ENCODE measurements at places on chromosomes 4 and X. TPM values are rescaled to one million over a fixed set of nuclear protein-coding genes. Genes with fewer than 3 reads are reported as not detected.
A peak's percentile ranks its signal among the peaks of the same experiment; 100 is the strongest.

DNA sequence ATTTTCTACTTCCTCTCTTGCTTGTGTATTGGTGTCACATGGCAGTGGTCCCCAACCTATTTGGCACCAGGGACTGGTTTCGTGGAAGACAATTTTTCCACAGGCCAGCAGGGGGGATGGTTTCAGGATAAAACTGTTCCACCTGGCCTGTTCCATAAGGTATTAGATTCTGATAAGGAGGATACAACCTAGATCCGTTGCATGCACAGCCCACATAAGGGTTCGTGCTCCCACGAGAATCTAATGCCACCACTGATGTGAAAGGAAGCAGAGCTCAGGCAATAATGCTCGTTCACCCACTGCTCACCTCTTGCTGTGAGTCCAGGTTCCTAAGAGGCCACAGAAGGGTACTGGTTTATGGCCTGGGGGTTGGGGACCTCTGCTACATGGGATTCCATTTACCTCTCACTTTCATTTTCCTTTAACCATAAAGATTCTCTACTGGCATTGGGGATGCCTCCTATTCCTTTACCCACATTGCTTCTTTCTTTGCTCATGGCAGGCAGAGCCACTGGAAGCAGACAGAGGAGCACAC is 38.1 kb downstream of the SEC31A start:
- DNase-seq: no peak

GRCh38 chr4:54093324-54094240 is 6.4 kb upstream of the GSX2 start:
- peak; percentile 88 for DNase-seq

GRCh38 chrX:57422289-57422688 is 135.8 kb downstream of the FAAH2 start:
- DNase-seq: no peak

DNA sequence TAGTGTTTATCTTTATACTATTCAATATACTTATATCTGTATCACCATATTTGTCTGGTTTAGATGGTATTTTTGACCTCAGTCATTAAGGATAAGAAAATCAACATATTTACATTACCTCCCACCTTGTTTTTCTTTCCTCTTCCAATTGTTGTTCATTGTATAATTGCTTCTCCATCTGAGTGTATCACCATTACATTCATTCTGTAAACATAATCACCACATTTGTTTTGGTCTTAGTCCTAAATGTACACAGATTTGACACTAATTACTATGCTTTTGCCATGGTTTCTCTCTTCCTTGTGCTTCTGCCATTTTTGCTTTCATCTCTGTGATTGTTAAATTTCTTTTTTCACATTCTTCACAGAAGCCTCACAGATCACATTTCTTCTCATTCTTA is 12.7 kb downstream of the ARMCX6 start:
- no peak for DNase-seq

- no peak for DNase-seq
Measured at GRCh38 chr4:173436771-173437265, 37.9 kb upstream of the SCRG1 start.

GRCh38 chr4:24226023-24226422 is 336.2 kb upstream of the PPARGC1A start:
- no peak for DNase-seq

- DNase-seq: no peak
Measured at GRCh38 chrX:331151-331824, 12.7 kb upstream of the GTPBP6 start.

GRCh38 chr4:107629318-107629717 is 90.7 kb downstream of the PAPSS1 start:
- no peak for DNase-seq

GRCh38 chrX:153379971-153380581 is 21.1 kb downstream of the PNMA6E start:
- DNase-seq: no peak

GRCh38 chr4:101919373-101919977 is 128.9 kb downstream of the BANK1 start:
- no peak for DNase-seq

DNA sequence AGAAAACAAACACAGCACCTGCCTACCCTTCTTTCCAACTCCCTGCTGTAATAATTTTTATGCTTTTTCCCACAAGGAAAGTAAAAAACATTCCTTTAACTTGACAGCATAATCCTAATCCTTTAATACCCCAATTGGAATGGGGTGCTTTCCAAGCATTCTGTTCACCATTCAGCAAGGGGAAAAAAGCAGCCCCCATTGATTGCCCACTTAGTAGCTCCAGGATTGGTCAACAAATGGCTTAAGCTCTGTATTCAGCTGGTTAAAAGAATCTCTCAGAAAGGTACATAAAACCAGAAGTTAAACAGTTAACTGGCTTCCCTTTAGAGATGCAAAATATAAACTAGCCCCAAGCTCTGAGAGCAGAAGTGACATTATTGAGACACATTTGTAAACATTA is 194.8 kb upstream of the ATOH1 start:
- no peak for DNase-seq

GRCh38 chr4:79906303-79906702 is 166.7 kb downstream of the ANTXR2 start:
- DNase-seq: no peak

DNA sequence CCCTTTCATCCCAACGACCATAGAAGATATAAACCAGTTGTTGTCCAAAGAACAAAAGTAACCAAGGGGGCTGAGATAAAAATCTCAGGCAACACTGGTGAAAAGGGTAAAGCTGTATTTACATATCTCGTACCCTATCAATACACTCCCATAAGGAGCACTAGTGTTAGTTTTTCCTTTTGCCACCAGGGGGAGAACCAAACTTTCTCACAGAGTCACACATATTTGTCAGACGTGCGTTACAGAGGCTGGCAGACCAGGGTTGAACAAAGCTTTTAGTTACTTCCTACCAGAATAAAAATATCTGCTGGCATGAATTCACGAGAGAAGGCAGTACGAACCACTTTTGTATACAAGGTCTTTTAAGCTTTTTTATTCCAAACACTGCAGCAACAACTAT is 88.3 kb downstream of the AMELX start:
- DNase-seq: no peak

DNA sequence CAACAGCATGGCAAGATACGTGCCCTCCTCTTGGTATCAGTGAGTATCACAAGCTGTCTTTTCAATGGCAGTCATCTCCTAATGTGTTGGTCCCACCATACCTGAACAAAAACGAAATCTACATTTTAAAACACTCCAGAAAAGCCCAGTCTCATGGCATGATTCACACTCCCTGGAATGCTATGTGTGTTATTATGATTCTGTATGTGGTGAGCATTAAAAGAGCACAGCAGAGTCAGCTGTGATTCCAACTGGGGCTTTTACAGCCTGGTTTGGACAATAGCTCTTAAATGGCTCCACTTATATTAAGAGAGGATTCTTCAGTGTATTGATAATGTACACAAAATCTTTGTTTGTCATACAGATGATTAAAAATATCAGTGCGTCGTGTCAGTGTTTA is 274.1 kb upstream of the GK2 start:
- DNase-seq: no peak

DNA sequence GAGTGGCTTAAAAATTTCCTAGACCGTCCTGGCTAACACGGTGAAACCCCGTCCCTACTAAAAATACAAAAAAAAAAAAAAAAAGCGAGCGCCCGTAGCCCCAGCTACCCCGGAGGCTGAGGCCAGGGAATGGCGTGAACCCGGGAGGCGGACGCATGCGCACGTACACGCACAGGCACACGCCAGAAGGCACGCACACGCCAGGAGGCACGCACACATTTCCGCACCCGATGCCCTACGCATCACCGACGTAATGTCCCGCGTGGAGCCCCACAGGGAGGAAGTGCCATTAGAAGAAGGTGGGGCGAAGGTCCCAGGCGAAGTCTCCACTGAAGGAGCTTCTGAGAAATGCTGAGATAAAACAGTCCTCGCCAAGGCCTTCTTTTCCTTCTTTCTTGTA is 41.4 kb downstream of the NLGN4X start:
- DNase-seq: no peak

GRCh38 chrX:55008571-55009358 is 8.6 kb downstream of the APEX2 start:
- DNase-seq: no peak

DNA sequence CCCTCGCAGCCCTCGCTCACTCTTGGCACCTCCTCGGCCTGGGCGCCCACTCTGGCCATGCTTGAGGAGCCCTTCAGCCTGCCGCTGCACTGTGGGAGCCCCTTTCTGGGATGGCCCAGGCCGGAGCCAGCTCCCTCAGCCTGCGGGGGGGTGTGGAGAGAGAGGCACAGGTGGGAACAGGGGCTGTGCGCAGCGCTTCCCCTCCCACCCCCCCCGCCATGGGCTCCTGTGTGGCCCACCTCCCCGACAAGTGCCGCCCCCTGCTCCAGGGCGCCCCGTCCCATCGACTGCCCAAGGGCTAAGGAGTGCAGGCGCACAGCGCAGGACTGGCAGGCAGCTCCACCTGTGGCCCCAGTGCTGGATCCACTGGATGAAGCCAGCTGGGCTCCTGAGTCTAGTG is 220.2 kb downstream of the STPG2 start:
- DNase-seq: no peak

- DNase-seq: no peak
Measured at GRCh38 chrX:99703473-99703872, 706.6 kb downstream of the PCDH19 start.

- DNase-seq: no peak
Measured at GRCh38 chr4:86961116-86961515, 26.3 kb downstream of the AFF1 start.

- no peak for DNase-seq
Measured at GRCh38 chrX:734362-734761, 103.8 kb downstream of the SHOX start.

DNA sequence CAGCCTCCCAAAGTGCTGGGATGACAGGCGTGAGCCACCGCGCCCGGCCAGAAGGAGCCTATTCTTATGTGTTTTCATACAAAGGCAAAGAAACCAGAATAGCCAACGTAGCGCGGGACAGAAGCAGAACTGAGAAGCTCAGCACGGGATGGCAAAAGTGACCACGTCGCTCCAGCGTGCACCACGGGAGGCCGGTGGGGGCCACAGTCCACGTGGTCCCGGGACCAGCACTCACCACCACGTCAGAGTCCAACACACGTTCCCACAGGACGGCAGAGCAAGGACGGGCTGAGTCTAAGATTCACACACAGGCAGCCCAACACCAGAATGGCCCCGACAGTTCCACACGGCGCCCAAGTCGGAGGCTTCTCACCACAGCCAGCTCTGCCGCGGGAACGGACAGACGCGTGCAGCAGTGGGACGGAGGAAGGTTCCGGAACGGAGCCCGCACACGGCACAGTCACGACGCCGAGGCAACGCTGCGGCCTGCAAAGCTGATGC is 18.8 kb upstream of the GTPBP6 start:
- DNase-seq: no peak

- DNase-seq: no peak
Measured at GRCh38 chr4:11505221-11505971, 76.7 kb upstream of the HS3ST1 start.

GRCh38 chr4:148053298-148054003 is 321.6 kb downstream of the ARHGAP10 start:
- DNase-seq: no peak

DNA sequence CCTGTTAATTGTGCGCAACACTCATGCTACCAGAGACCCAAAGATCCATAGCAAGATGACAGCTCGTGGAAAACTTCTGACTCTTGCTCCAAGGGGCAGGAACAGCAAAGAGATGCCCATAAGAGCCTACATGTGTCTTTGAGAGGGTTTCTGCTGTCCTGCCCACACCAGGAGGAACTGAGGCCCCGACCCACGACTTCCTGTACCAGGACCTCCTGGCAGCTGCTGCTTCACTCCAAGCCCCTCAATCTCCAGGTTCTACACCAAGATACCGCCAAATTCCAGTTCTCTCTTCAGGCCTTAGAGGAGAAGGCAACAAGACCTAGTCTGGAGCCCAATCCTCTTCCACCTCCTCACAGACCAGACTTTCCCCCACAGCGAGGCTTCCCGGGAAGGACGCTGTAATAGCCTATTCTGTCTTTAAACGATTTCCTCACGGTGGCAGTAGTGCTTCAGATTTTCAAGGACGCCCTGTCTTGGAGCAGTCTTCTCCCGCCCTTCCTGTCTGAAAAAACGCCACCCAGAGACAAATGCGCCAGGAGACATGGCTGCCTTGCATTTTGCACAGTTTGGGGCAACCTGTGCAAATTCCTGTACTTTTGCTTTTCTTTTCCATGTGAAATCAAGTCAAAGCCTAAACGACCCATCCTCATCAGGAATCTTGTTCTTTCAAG is 230.2 kb upstream of the STK26 start:
- no peak for DNase-seq

DNA sequence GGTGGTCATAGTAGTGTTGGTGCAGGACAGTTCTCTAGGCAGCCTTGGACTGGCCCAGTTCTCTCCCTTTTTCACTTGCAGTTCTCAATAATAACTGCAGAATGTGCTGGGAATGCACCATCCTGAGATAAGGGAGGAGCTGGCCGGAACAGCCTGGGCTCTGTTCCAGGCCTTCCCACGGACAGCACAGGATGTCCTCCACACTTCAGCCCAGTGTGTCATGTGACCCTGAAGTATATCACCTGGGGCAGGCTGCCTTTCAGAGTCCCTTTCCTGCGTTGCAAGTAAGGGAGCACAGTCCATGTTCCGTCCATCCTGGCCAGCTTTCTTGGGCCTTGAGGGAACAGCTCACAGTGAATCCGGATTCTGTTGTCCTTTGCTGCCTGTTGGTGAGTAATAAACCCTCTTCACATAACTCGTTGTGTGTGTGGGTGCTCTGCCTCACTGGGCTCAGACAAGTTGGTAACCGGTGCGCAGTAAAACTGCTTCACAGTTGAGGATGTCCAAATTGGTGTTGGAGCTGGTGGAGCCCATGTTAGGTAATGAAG is 32.3 kb upstream of the BBS12 start:
- peak; percentile 89 for DNase-seq

- DNase-seq: no peak
Measured at GRCh38 chrX:51395810-51396728, 63.4 kb downstream of the NUDT10 start.

DNA sequence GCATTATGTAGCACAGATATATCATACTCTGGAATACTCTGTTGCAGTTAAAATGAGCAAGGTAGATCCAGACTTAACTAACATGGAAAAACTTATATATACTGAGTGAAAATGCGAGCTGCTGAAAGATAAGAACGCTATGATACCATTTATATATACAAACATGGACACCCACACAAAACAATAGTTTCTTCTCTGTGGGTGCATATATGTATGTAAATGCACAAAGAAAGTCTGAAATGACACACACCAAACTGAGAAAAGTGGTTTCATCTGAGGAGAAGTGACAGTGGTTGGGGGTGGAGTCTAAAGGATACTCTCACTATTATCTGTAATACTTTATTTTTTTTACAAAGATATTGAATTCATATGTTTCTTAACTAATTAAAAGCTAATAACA is 12.2 kb upstream of the FGF2 start:
- DNase-seq: no peak

- no peak for DNase-seq
Measured at GRCh38 chr4:23355258-23355657, 534.6 kb downstream of the PPARGC1A start.

The FGFR3 gene
- 2.0 TPM for total RNA-seq

The SH3TC1 gene
- 15.9 TPM for total RNA-seq

The MRFAP1 gene
- 155 TPM for total RNA-seq

The GLOD5 gene
- total RNA-seq: not detected

The CHRDL1 gene
- 346 TPM for total RNA-seq

The CLDN24 gene
- total RNA-seq: not detected

The ITIH6 gene
- total RNA-seq: not detected

The VCX3B gene
- not detected for total RNA-seq

The SSX4B gene
- not detected for total RNA-seq

The SHROOM2 gene
- total RNA-seq: 1.5 TPM

The SOWAHB gene
- not detected for total RNA-seq

All from esophagus muscularis mucosa (tissue), 4 donors.